ENCODE measurements at places on chromosomes 1 and 21. TPM values are rescaled to one million over a fixed set of nuclear protein-coding genes. Genes with fewer than 3 reads are reported as not detected.

- no peak for DNase-seq
Measured at GRCh38 chr1:240801442-240801841, 189.5 kb upstream of the GREM2 start.

GRCh38 chr21:31459457-31459856 is 115.4 kb upstream of the TIAM1 start:
- peak; percentile 43 for DNase-seq

- DNase-seq = no peak
Measured at GRCh38 chr1:61687901-61688300, 37.0 kb downstream of the TM2D1 start.

DNA sequence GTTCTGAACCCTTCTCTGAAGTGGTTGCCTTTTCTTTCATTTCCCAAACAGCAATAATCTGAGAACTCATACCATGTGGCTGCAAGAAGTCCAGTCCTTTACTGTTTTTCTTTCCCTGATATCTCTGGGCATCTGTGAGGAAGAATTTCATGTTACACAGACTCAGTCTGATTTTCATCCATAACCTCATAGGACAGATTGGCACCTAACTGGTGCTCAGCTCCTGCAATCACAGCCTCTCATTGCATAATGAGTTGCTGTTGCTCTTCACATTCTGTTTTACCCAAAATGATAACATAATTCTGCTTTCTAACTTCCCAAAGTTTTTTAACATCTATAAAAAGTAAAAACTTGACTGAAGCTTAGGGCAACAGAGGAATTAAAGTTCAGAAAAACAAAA is 472.2 kb upstream of the PBX1 start:
- DNase-seq = no peak

DNA sequence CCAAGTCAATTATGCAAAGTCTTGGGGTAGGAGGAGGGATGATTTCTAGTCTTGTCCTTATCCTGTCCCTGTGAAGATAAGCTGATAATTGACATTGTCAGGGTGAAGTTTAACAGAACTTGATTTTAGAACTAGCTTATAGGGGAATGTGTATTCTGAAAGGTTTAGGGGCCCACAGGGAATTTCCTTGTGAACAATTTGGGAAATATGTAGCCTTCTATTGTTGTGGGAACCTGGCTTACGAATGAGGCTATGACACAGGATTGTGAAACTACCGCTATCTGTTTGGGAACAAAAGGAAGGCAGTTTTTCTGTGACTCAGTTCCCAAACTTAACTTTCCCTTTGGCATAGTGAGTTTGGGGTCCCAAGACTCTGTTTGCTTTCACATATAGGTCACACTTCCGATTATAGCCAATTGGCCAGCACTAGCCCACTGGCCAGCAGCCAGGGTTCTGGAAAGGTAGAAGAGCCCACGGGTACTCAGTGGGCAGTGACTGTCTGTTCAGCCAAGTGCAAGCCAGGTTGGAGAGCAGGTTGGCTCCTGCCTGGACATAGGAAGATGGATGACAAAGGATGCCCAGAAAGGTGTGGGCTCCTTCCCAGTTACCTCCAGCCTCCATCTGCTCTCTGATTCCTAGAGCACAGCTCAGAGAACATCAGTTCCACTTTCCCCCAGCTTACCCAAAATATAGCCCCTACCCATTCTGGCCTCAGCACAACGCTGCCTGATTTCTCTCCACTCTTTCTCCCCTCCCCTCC is 35.5 kb downstream of the H3-3A start:
- DNase-seq = no peak

Gene CFAP126
- not detected for total RNA-seq

Gene CHI3L1
- not detected for total RNA-seq

Gene UCK2
- 77.9 TPM for total RNA-seq

All from H9 (cell line).